ENCODE measurements at places on chromosomes 5 and 9. TPM values are rescaled to one million over a fixed set of nuclear protein-coding genes. Genes with fewer than 3 reads are reported as not detected.
A peak's percentile ranks its signal among the peaks of the same experiment; 100 is the strongest.

RNF44 gene
- total RNA-seq: 27.8 TPM

CRB2 gene
- not detected for total RNA-seq

SYK gene
- total RNA-seq: 6.5 TPM

ZNF300 gene
- total RNA-seq: 0.54 TPM

- DNase-seq: no peak
These were observed 12.9 kb downstream of the MACROH2A1 start for GRCh38 chr5:135386096-135386495.

- DNase-seq: no peak
These were observed 71.0 kb upstream of the SEMA6A start for GRCh38 chr5:116645627-116646026.

DNA sequence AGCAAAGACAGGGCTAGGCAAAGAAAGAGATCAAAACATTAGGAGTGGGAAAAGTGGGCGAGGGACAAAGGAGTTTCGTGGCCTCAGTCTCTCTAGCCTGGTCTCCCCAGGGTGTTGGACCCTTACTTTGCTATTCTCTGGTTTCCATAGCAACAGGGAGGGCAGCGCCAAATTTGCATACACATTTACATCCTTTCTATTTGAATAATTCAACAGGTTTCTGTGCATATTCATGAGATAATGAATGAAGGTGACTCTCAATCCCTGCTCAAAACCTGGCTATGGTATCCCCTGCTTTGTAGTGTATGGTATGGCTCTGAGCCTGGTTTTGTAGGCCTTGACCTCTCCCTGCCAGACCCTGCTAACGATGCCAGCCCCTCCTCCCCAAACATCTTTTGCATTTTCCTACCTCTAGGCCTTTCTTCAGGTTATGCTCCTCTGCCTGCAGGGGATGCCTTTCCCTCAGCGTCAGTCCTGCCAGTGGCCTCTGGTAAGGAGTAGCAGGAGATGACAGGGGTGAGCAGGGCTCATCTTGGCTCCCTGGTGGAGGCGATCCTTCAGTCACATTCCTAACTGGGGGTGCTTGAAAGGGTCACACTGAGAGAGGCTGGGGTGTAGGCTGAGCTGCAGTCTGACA is 9.8 kb downstream of the RPP25L start:
- no peak for DNase-seq

DNA sequence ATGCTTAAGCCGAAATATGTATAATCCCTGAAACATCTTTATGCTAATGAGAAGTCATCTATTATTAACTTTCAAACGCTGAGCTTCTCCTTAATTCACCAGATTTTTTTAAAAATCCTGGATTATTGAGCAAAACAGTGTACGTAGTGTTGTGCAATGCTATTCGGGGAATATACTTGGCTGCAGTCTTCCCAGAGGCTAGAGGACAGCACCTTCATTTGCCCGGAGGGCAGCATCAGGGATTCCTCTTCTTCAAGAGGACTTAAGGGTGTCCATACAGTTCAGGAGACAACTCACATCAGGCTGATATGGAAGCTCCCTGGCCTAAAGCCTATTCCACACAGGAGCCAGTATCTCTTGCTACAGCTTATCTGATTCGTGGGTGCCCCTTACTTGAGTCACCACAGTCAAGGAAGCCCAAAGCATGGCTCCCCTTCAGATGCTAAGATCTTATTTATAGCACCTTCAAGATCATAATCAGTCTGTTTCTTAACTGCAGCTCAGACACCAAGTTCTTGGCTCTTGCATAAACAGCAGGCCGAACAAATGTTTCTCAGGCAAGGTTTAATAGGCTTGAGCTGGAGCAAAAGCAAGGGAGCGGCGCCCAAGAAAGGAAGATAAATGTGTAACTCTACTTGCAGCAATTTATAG is 29.4 kb downstream of the NUTM2F start:
- DNase-seq: no peak

DNA sequence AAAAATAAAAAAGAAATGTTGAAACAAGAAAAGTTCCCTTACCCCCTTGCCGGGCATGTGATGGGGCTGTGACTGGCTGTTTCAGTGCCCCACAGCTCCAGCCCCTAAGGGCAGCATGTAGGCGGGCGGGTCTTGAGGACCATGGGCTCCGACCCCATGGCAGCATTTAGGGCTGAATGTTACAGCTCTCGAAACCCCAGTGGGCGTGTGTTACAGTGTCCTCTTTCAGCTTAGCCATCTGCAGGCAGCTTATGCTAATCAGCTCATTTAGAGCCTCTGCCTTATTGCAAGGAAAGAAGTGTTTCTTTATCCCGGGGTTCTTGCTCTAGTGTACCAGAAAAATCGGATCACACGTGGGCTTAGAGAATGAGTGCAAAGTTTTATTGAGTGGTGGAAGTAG is 497.4 kb upstream of the CYLC2 start:
- no peak for DNase-seq

GRCh38 chr9:99850736-99851499 is 29.2 kb downstream of the NR4A3 start:
- no peak for DNase-seq

- no peak for DNase-seq
These were observed 38.3 kb upstream of the KCNV2 start for GRCh38 chr9:2679011-2679410.

DNA sequence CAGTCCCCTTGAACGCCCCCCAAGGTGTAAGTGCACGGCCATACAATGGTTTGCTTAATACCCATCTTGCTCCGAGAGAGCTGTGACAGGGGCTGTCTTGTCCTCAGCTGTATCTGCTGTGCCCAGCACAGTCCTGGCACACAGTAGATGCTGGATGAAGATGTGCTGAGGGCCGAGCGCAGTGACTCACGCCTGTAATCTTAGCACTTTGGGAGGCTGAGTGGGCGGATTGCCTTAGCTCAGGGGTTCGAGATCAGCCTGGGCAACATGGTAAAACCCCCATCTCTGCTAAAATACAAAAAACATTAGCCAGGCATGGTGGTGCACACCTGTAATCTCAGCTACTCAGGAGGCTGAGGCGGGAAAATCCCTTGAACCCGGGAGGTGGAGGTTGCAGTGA is 53.6 kb downstream of the C9orf50 start:
- no peak for DNase-seq

GRCh38 chr5:54463713-54464112 is 8.2 kb downstream of the HSPB3 start:
- no peak for DNase-seq

GRCh38 chr5:34551911-34552433 is 104.2 kb upstream of the RAI14 start:
- no peak for DNase-seq

DNA sequence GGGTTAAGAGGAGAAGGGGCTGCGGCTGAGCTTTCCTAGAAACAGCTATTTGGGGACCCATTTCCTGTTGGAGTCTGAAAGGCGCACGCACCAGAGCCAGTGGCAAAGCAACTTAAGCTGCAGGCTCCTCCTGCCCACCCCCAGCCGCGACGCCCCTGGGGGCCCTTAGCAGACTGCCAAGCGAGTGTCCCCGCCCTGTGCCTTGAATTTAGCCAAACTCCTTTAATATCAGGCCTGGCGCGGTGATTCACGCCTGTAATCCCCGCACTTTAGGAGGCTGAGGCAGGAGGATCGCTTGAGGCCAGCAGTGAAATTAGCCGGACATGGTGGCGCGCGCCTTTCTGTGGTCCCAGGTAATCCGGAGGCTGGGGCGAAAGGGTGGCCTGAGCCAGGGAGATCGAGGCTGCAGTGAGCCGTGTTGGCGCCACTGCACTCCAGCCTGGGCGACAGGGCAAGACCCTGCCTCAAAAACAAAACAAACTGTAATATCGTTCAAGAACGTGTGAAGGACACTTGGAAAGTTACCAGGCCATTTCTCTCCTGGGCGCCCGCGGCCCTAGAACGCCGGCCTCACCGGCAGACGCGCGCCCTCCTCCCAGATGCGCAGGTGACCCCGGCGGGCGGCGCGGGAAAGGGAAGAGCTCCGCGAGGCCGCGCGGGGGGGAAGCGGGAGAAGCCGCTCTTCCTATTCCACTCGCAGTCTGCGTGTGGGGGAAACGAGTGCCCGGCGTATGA is 1.0 kb upstream of the F2R start:
- peak; percentile 54 for DNase-seq

GRCh38 chr9:88339317-88339716 is 48.9 kb upstream of the SPIN1 start:
- DNase-seq: no peak

GRCh38 chr9:124221676-124222075 is 36.1 kb upstream of the NEK6 start:
- no peak for DNase-seq

- DNase-seq: no peak
These were observed 1.1 kb upstream of the SPIN1 start for GRCh38 chr9:88387036-88387551.

DNA sequence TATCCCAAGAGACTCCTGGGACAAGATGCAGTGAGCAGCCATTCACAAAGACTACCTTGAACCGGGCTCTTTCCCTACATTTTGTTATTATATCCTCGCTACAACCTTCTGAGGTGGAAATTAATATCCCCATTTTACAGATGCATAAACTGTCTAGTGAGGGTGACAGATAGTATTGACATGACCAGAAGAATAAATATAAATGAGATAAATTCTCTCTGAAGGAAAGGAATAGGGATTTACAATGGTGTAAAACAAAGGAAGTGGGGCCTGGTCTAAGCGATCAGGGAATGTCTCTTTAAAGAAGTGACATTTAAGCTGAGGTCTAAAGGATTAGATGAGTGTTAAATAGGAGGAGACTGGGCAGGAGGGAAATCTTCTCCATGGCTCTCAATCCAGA is 43.5 kb upstream of the KCNMB1 start:
- no peak for DNase-seq

GRCh38 chr5:123097871-123098735 is 9.1 kb downstream of the PRDM6 start:
- DNase-seq: no peak

- DNase-seq: peak; percentile 36
These were observed 27.8 kb upstream of the CSF1R start for GRCh38 chr5:150114102-150114641.

DNA sequence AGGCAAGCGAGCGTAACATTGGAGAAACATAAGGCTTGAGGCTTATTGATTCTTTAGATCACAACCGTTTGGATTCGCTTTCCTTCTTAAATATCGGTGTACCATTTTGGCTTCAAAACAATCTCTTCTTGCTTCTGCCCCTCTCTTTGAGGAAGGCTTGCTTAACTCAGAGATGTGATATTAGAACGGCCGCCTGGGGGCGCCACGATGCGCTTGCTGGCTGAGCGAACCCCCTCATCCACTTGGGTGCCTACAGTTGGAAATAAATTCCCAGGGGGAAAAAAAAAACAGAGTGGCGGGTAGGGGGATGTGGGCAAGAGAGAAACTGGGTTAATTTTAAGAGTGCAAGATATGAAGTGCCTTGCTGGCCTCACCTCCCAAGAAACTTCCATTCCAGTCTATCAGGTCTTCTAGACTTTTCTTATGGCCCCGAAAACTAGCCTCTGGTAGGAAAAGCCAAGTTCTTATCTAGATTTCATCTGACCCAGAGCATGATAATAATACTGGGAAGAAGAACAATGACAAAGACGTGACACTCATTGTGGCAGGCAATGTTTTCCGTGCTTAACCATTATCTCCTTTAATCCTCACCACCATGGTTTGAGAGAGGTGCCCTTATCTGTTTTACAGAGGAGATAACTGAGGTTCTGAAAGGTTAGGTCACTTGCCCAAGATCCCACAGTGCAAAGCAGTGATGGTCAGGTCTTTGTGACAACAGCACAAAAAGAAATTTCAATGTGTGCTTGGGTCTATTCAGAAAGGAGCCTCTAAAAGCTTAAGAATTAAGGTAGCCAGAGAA is 115.8 kb downstream of the DPYSL3 start:
- DNase-seq: no peak

GRCh38 chr5:42564689-42565356 is 141.6 kb downstream of the GHR start:
- no peak for DNase-seq

DNA sequence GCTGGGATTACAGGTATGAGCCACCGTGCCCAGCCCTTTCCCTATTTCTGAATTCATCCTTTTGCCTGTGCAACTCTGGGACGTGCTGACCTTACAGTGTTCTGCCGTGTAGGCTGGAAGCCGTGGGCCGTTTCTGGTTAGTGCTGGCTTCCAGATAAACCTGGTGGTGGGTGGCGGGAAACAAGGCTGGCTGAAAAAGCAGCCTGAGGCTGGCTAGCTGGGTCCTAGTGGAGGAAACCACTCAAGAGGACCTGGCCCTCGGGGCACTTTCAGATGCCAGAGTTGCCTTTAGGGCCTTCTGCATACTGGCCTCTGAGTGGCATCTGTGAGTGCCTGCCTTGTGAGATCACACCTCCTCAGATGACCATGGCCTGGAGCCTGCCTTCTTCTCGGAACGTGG is 26.9 kb downstream of the GALNT12 start:
- DNase-seq: no peak

GRCh38 chr5:126414874-126415502 is 8.2 kb upstream of the GRAMD2B start:
- DNase-seq: no peak

- no peak for DNase-seq
These were observed 45.2 kb downstream of the ALG2 start for GRCh38 chr9:99176527-99177013.

- DNase-seq: no peak
These were observed 36.8 kb upstream of the COL5A1 start for GRCh38 chr9:134604834-134605233.

DNA sequence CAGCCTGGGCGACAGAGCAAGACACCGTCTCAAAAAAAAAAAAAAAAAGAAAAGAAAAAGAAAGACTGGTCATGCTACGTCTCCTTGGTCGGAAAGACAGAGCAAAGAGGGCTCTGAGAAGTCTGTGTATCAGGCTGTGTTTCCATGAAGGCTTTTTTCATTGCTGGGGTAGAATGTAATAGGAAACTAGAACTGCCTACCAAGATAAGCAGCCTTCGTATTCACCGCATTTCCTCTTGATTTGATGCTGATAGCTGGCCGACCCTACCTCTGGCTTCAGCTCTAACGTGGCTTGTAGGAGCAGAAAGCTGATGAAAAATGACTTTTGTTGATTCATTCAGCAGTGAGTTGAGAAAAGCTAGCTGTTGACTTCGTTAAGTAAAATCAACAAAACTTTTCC is 17.4 kb downstream of the SLC1A3 start:
- DNase-seq: no peak

- no peak for DNase-seq
These were observed 355.9 kb upstream of the RIOK2 start for GRCh38 chr5:97538912-97539311.

- no peak for DNase-seq
These were observed 288.1 kb downstream of the NR3C1 start for GRCh38 chr5:143115381-143115780.

DNA sequence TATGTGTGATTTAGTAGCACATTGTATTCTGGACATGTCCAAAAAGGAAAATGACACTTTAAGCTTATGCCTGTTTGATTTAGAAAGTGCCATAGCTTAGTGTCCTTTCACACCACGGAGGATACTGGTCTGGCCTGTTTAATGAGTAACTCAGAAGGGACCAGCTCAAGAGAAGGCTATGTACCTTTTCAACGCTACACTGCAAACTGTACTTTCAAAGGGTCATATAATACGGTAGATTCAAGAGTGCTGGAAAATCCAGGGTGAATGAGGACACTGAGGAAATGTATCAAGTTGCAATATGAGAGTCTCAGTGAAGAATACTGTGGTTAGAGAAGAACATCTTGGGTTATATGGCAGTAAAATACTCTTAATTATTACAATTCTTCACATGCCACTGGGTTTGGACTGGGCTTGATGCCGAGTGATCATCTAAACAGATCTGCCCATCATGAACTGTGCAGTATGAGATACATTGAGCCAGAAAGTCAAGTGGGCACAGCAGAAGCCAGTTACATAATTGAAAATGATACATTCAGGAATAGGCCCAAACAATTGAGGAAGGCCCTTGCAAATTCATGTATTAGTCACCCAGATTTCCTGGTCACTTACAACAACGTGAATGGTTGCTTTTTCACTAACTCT is 1211.5 kb upstream of the CDH9 start:
- DNase-seq: no peak

- DNase-seq: no peak
These were observed 1021.9 kb downstream of the CDH12 start for GRCh38 chr5:21831145-21831787.
